ENCODE measurements at places on chromosomes 11 and 22. TPM values are rescaled to one million over a fixed set of nuclear protein-coding genes. Genes with fewer than 3 reads are reported as not detected.

The SMDT1 gene
- 67.7 TPM for polyA plus RNA-seq

The USP35 gene
- polyA plus RNA-seq = 4.9 TPM

The UPK2 gene
- polyA plus RNA-seq = 0.22 TPM

The C11orf65 gene
- 2.3 TPM for polyA plus RNA-seq

The PANX3 gene
- polyA plus RNA-seq = not detected

The SERHL2 gene
- polyA plus RNA-seq = 7.3 TPM

The SGSM1 gene
- polyA plus RNA-seq = 2.2 TPM

DNA sequence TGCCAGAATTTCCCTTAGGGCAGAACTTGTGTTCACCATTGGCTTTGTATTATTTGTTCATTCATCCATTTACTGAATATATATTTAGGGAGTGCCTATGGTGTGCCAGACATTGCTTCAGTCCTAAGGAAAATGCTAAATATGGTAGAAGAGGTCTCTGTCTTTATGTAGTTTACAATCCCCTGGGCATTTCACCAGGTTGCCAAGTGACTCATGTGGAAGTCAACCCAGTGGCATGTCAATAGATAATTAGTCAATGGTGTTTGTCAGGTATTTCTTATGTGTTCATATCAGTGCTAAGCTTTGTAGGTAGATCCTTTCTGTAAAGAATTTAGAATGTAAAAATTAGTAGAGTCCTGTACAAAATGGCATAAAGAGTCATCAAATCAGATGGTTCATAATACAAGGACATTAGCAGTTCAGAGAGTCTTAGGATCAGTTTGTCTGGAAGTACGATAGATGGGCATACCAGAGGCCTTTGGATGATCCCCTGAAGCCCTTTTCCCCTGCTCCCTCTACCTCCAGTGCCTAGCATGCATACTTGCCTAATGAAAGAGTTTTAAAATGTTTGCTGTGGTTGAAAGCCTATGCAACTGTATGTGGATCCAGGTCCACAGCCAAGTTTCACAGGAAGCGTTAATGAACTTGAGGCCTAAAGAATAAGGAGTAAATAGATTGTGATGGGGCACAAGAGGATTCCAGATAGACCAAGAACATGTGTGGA, 58.5 kb upstream of the SESN3 start:
- DNase-seq = no peak

GRCh38 chr11:134662629-134663360, 250.8 kb upstream of the B3GAT1 start:
- DNase-seq = no peak

DNA sequence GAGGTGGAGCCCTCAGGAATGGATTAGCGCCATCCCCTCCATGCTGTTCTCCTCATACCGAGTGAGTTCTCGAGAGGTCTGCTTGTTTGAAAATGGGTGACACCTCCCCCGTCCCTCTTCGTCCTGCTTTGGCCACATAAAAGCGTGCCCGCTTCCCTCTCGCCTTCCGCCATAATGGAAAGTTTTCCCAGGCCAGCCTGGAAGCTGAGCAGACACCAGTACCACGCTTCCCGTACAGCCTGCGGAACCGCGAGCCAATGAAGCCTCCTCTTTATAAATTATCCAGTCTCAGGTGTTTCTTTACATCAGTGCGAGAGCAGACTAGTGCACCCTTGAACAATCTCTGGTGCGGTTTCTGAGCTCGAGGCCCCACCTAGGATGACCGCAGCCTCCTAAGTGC, 12.8 kb downstream of the ALG12 start:
- no peak for DNase-seq

DNA sequence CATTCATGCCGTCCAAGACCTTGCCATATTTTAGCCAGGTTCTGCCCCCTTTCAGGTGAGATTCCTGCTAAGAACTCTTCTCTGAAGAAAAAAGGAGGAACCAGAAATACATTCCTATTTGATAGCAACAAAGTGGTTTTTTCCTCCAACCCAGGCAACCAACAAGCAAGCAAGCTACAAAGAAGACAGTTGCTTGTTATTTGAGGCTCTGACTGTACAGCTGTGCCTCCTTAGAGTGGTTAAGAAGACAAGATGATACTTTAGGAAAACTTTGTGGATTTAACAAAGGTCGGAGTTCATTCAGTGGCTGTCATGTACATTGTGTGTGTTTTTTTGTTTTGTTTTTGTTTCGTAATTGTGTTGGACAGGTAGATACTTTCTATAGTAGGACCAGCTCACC, 21.7 kb downstream of the TEAD1 start:
- no peak for DNase-seq
